ENCODE measurements at places on chromosomes 13 and 19. TPM values are rescaled to one million over a fixed set of nuclear protein-coding genes. Genes with fewer than 3 reads are reported as not detected.

The RASAL3 gene
- total RNA-seq: 0.99 TPM

The ANKLE1 gene
- total RNA-seq: 0.49 TPM

The IFT88 gene
- total RNA-seq: 21.1 TPM

The SHANK1 gene
- total RNA-seq: 2.9 TPM

The APOC4 gene
- total RNA-seq: not detected

The IQCN gene
- total RNA-seq: 0.99 TPM

The GDF15 gene
- total RNA-seq: 5.8 TPM

The CDX2 gene
- total RNA-seq: not detected

The B3GNT3 gene
- total RNA-seq: 0.79 TPM

The EFNB2 gene
- 37.3 TPM for total RNA-seq

The CYP4F11 gene
- total RNA-seq: not detected

The THSD8 gene
- 0.39 TPM for total RNA-seq

The LHB gene
- not detected for total RNA-seq

The IL12RB1 gene
- total RNA-seq: 0.10 TPM

The PLIN5 gene
- 7.5 TPM for total RNA-seq

Measured in skin of body (tissue), 3 donors.